Fibroblast of upper back skin (primary cell): ENCODE measurements at places on chromosomes 5 and 9.

DNA sequence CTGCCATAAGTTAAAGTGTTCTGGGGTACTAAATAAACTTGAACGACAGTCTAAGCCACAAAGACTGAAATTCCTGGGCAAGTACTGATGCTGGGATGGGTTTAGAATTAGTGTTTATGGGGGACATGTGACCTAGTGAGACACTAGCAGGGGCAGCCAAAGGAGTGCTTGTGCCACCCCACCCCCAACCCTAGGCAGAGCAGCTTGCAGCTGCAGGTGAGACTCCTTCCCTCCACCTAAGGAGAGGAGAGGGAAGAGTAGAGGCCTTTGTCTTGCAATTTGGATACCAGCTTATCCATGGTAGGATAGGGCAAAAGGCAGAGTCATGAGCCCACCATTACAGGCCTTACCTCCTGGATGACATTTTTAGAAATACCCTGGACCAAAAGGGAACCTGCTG is 28.7 kb upstream of the PDE4D start:
- no peak for DNase-seq

- DNase-seq, result no peak
These were observed 156.8 kb downstream of the PAX5 start for GRCh38 chr9:36877239-36877638.

- DNase-seq, result no peak
These were observed 48.1 kb downstream of the IQGAP2 start for GRCh38 chr5:76451031-76451701.

- DNase-seq, result no peak
These were observed 51.9 kb upstream of the SAP30L start for GRCh38 chr5:154393850-154394249.

DNA sequence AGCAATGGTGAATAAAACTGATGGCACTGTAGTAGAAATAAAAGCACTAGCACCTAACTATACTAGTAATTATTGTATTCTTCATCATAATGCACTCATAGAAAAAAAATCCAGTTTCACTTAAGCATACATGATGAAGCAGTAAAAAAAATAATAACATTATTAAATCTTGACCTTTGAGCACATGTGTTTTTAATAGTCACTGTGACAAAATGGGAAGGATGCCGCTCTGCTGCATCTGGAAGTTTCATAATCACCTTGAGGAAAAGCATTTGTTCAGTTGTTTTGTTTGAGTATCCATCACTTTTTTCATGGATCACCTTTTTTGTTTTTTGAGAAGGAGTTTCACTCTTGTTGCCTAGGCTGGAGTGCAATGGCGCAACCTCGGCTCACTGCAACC is 13.2 kb downstream of the OR2K2 start:
- peak; percentile 18 for DNase-seq
